ENCODE measurements at places on chromosomes 7 and 10.
A peak's percentile ranks its signal among the peaks of the same experiment; 100 is the strongest.

- DNase-seq = peak; percentile 29
Observed at GRCh38 chr10:3516234-3516922, 268.6 kb downstream of the KLF6 start.

DNA sequence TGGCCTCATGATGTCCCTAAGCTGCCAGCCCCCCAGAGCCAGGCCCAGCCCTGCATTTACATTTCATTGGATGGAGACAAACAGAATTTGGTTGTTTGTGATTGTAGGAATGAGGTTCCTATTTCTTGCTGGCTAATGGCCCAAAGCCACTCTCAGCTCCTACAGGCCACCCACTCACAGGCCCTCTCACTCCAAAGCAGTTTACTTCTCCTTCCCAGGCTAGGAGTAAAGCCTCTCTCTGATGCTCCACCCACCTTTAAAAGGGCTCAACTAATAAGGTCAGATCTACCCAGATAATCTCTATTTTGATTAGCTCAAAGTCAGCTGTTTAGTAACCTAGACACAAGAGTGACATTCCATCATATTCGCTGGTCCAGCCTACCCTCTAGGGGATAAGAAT, 11.2 kb upstream of the CUZD1 start:
- DNase-seq = no peak

- DNase-seq = no peak
Observed at GRCh38 chr7:112023282-112023681, 182.9 kb downstream of the DOCK4 start.

GRCh38 chr10:44339218-44339617, 45.7 kb downstream of the CXCL12 start:
- DNase-seq = no peak

DNA sequence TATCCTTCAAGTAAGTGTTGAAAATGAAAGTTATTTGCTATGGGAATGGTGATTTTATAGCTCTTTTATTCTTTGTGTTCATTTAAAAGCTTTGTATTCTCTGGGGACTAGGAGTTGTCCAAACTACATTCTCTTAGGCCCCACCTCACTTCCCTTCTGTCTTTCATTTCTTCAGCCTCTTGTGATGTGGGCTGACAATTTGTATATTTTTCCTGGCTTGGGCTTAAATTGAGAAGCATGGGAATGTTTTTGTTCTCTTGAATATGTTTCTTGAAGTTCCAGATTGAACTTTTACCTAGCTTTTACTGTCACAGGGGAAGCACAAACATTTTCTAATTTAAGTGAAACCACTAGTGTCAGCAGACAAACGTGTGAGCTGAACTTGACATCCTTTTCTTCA, 27.9 kb downstream of the BBS9 start:
- no peak for DNase-seq

DNA sequence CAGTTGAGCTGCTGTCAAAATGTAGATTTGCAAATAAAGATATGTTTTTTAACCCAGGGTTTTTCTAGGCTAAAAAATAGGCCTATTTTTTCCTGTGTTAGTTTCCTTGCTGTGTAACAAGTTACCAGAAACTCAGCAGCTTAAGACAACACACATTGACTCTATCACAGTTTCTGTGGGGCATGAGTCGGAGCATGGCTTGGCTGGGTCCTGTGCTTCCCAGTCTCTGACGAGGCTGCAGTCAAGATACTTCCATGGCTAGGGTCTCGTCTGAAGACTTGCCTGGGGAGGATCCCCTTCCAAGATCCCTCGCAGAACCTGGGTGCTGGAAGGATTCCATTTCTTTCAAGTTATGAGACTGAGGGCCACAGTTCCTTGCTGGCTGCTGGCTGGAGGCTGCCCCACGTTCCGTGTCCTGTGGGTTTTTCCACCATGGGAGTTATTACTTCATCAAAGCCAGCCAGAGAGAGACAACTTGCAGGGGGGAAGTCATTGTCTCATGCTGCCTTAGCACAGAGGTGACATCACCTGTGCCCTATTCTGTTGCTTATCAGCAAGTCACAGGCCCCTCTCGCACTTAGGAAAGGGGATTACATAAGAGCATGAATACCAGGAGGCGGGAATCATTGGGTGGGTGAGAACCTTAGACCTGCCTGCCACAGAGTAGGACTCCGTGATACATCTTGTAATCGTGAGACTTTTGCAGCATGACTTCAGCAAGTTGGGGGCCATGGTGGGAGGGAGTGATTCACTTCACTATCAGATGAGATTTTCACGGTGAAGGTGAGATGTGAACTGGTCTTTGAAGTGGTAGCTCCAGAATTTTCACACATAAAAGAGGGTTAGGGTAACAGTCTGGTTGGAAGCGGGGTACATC, 77.9 kb downstream of the CCNY start:
- DNase-seq = no peak

DNA sequence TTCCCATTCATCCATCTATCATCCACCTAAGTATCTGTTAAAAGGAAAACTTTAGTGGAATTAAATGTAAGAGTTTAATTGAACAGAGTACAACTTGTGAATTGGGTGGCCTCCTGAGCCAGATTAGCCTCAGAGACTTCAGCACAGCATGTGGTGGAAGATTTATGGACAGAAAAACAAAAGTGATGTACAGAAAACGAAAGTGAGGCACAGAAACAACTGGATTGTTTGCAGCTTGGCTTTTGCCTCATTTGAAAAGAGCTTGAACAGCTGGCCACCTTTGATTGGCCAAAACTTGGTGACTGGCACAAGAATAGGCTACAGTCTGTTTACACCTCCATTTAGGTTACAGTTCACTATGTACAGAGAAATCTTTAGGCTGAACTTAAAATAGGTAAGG, 1463.4 kb upstream of the CELF2 start:
- no peak for DNase-seq

DNA sequence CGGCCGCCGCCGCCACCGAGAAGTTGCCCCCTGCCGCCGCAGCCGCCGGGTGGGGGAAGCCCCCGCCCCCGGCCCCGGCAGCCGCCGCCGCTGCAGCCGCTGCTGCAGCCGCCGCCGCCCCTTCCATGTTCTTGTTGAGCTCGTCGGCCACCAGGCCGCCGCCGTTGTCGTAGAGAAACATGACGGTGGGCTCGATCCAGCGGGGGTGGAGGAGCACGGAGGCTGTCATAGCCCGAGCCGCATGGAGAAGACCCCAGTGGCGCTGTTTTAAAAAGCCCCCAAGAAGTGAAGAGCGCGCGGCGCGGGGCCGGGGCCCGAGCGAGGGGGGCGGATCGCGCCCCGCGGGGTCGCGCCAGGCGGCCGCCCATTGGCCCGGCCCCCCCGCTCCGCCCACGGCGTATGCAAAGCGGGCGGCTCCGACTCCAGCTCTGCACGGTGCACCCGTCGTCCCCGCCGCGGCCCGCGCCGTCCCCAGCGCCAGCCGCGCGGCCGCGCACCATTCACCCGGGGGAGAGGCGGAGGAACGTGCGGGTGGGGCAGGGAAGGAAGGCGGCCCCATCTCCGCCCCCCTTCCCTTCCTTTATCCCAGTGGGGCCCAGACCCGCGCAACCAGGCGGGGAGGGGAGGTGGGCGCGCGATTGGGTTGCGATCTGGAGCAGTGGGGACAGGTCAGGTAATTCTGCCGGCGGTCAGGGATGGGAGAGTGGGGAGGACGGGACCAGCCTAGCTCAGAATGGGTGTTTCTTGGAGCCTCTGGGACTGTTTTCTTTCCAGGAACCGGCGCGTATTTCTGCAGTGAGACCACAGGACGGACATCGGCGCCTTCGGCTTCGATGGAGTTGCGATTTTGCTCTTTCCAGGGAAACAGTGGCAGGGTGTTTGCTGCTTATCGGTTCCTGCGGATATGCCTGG, at the start of gene HOXA13:
TSS of gene HOXA13 (minus strand) at position 243 of the 912 bp plus-strand sequence. CDS start at position 229, 14 bp downstream.
- no peak for DNase-seq

GRCh38 chr10:6840201-6840691, 260.2 kb upstream of the PRKCQ start:
- DNase-seq = no peak

- no peak for DNase-seq
Observed at GRCh38 chr7:44849259-44849884, 1.5 kb upstream of the H2AZ2 start.

- DNase-seq = no peak
Observed at GRCh38 chr10:86786368-86786767, 29.9 kb downstream of the BMPR1A start.

DNA sequence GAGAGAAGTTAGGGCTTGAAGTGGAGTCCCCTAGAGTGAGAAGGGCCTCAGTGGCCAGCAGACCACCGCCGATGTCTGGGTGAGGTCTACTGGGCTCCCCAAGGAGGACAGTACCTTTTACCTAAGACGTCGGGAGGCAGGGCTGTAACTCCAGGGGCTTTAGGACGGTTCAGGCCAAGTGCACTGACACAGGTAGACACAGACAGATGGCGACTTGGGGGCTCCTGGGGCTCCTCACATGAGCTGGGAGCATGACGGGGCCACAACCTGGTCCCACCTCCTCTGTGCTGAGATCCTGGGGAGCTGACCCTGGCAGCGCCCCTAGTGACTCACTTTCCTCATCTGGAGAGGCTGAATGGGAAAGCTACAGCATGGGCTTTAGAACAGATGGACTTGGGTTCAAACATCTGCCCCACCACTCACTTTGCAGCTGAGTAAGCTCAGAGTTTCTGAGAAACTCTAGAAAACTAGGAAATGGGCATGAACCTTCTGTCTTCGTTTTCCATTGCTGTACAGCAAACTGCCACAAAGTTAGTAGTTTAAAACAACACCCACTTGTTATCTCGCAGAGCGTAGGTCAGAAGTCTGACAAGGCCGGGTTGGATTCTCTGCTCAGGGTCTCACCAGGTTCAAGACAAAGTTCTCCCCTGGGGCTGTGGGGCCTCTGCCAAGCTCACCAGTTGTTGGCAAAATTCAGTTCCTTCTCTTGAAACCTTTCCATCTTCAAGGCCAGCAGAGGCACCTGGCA, 4.7 kb upstream of the COMTD1 start:
- no peak for DNase-seq

DNA sequence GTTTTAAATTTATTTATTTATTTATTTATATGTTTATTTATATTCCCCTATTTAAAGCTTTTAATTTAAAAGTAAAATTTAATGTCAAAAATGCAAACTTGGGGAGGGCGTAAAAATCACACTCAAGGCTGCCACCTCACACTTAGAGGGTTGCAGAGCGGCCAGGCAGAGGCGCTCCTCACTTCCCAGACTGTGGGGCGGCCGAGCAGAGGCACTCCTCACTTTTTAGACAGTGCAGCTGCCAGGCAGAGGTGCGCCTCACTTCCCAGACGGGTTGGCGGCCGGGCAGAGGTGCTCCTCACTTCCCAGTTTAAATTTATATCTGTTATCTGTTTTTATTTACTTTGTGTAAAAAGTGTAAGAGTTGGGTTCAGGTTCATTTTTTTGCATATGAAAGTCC, 10.0 kb upstream of the ZNF425 start:
- DNase-seq = no peak

GRCh38 chr7:50213622-50214017, 90.9 kb upstream of the IKZF1 start:
- DNase-seq = no peak

DNA sequence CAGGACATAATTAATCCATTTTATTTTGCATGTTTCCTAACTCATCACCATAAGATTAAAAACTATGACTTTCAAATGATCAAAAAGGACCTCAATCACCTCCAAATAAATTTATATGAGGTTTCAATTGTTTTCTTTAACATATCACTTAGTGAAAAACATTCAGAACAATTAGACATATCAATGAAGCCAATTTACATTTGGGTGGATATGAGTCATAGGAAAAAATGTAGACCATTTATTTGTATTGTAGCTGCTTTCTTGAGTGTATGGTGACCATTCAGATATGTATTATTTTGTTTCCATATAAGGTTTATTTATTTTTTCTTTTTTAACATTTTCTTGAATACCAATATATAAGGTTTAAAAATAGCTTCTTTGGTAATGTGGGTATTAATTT, 13.3 kb upstream of the EXOC6 start:
- DNase-seq = no peak

DNA sequence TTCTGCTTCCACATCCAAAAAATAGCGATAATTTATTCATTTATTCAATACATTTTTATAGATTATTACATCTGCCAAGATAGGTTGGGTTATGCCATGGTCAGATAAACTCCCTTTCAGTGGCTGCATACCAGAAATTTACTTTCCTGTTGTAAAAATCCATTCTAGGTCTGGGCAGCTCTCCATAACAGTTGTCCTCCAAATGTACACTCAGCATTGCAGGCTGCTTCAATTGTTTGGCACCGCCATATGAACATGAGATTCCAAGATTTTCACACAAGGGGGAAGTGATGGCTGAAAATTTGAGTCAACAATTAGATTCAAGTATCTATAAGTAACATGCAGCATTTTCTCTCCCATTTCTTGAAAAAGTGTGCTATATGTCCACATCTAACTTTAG, 568.7 kb downstream of the ETV1 start:
- DNase-seq = no peak

- DNase-seq = no peak
Observed at GRCh38 chr10:88039496-88040200, 176.2 kb downstream of the PTEN start.

GRCh38 chr10:14333606-14334005, 2.9 kb upstream of the FRMD4A start:
- DNase-seq = no peak

DNA sequence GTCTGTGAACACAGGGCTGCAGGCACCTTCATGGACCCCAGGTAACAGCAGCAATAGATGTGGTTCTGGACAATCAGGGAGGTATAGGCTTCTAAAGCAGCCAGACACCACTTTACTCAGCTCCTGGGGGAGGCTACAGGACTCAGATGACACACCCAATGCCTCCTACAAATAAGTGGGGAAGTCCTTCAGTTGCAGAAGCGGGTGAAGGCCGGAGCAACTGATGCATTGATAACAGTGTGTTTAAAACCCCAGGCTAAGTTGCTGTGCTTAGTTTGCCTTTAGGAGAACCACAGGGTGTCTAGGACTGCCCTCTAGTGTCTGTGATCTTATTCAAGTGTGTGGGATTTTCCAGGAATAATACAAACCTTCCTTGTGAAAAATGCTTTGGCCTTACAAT, 5.9 kb upstream of the ITGA8 start:
- DNase-seq = peak; percentile 79

GRCh38 chr7:2911466-2911865, 67.4 kb upstream of the GNA12 start:
- DNase-seq = no peak

GRCh38 chr7:20395511-20395910, 64.8 kb downstream of the ITGB8 start:
- no peak for DNase-seq

- DNase-seq = no peak
Observed at GRCh38 chr10:60413306-60414012, 23.8 kb upstream of the ANK3 start.

DNA sequence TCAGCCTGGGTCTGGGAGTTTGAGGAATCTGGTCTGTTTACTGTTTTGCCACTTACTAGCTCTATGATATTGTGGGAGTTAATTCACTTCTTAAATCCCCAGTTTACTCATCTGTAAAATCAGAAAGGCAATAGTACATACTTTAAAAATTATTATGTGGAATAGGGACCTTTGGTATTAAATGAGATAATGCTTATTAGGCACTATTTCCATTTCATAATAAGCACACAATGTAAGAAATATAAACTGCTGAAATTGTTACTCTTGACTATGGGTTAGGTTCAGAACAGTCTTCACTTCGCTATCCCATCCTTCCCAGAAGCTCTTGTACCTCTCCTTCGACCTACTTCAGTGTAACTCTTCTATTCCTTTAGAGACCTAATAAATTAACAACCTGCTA, 47.2 kb downstream of the AGK start:
- no peak for DNase-seq
